Lung microvascular endothelial cell (primary cell): ENCODE measurements at places on chromosomes 13 and 19.
A peak's percentile ranks its signal among the peaks of the same experiment; 100 is the strongest.

GRCh38 chr19:46924874-46925547, 64.2 kb downstream of the ARHGAP35 start:
- peak; percentile 47 for DNase-seq

DNA sequence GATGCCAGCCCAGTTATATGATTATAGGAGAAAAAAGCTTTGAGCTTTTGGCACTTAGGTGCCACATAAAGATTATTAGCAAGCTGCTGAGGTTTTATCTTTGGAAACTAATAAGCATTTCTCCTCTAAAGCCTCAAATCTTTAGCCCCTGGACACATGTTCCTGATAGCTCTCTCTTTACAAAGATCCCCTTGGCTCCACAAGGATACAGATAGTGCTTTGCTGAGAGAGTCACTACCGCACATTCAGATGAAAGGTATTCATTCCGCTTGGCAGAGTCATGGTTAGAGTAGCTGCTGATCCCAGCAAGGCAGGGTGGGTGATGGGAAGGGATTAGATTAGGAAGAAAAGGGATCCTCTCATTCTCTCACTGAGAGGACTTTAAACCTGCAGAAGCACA, 28.2 kb upstream of the PSG7 start:
- no peak for DNase-seq

GRCh38 chr19:35273686-35274259, 5.0 kb downstream of the USF2 start:
- DNase-seq, result no peak

DNA sequence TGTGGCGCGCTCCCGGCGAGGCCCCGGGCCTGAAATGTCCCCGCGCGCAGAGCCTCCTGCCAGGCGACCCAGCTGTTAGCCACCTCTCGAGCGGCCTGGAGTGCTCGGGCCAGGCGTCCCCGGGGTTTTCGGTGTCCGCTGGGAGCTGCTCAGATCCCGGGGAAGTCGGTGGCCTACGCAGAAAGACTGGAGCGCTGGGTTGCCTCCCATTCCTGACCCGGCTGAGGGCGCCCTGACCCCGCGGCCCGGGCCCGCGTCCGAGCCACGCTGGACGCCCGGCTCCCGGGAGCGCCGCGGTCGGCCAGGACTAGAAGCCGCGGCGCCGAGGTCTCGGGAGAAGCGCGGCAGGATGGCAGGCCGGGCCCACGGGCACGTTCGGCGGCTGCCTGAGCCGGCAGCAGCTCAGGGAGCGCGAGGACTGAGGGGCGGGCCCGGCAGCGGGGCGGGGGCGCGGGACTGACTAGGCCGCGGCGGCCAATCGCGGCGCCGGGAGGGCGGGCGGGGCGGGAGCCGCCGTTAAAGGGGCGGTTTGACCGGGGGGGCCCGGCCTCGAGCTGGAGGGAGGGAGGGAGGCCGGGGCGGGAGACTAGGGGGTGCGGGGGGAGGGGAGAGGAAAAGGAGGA, 1.3 kb upstream of the ZIC2 start:
- peak; percentile 75 for DNase-seq

GRCh38 chr19:10692673-10693264, 8.5 kb upstream of the QTRT1 start:
- DNase-seq, result no peak

GRCh38 chr19:40811478-40812341, 12.7 kb downstream of the EGLN2 start:
- no peak for DNase-seq

DNA sequence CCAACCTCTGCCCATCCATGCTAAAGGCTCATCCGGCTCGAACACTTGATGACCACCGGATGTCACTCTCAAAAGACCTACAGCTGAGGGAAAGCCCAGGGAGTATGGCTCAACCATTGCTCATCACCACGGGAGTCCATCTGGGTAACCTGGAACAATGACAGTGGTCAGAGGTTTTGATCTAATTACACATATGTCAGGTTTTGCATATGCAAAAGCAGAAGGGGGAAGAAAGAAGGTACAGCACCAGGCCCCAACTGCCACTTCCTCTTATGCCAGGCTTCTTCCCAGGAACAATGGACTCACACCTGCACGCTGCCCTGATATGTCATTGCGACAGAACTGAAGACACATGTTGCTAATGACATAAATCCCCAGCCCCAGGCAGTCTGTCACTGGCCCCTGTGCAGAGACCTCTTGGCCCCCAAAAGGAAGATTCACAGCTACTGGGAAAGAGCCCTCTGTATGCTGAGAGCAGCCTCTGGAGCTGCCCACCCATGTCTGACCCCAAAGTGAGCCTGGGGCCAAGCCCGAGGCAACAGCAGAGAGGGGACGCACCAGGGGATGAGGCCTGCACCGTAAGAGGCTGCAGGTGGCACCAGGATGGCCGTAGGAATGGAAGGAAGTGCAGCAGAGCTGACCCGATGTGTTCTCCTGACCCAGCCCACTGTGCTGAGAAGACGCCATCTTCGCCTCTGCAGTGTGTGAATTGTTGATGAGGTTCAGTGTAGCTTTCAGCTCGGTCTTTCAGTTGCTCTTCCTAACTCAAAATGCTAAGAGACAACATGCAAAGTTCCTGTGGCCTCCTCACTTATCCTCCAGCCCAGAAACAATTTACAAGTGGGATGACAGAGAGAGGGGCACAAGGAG, 26.3 kb downstream of the EPS15L1 start:
- peak; percentile 29 for DNase-seq

GRCh38 chr19:2291185-2291751, 9.3 kb upstream of the PEAK3 start:
- no peak for DNase-seq

- no peak for DNase-seq
These were observed 9.4 kb downstream of the NLRP7 start for GRCh38 chr19:54937926-54938325.

- DNase-seq, result no peak
These were observed 13.6 kb downstream of the TNFSF13B start for GRCh38 chr13:108283110-108283509.

- no peak for DNase-seq
These were observed 30.9 kb upstream of the SMAD9 start for GRCh38 chr13:36950920-36951319.

GRCh38 chr13:79654520-79654919, 173.6 kb downstream of the NDFIP2 start:
- no peak for DNase-seq

- DNase-seq, result no peak
These were observed 39.9 kb downstream of the MTMR6 start for GRCh38 chr13:25247360-25247759.

DNA sequence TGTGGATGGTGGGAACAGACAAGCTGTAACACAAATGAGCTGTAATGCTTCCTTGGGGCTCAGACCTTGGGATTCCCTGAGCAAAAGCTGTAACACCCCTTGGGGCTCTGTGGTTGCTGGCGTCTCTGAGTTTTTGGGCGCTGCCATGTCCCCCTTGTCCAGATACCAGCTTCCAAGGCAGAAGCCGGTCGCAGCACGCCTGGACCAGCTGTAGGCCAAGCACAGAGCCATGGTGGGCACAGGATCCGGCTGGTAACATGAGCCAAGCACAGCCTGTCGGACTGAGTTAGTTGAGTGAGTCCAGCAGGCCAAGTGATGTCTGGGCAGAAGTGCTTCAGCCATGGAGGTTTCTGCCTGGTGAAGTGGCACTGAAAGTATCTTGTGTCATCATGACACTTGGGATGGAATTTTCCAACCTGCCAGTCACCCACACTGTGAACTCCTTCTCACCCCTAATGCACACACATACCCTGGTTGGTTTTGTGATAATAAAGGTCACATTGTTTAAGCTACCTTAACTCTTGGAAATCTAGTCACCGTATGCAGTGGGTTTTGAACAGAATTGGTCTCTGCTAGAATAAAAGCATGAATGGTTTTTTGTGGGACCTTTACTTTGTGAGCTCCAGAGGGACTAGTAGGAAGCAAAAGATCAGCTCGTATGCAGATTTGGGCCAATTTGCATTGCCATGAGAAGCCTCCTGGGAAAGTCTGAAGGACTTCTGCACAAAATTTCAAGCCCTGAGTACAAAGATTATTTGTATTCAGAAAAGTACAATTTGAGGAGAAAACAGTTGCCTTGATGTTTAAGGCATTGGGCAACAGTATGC, 7.0 kb upstream of the ZNF17 start:
- no peak for DNase-seq

DNA sequence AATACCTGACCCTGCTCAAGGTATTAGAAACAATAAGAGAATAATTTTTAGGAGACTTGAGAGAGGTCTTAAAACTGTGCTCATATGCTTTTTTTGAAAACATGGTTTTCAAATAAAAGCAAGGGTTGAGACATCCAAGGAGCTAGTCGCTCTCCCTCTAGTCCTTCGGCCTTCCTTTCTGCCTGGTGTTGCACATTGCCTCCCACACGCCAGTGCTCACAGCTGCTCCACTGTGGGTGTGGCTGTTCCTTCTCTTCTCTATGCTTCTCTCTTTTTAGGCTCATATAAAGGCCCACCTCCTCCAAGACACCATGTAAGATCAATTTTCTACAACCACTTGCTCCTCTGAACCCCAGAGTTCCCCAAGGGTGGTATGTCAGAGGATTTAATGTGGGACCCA, 352.6 kb downstream of the ENOX1 start:
- no peak for DNase-seq

DNA sequence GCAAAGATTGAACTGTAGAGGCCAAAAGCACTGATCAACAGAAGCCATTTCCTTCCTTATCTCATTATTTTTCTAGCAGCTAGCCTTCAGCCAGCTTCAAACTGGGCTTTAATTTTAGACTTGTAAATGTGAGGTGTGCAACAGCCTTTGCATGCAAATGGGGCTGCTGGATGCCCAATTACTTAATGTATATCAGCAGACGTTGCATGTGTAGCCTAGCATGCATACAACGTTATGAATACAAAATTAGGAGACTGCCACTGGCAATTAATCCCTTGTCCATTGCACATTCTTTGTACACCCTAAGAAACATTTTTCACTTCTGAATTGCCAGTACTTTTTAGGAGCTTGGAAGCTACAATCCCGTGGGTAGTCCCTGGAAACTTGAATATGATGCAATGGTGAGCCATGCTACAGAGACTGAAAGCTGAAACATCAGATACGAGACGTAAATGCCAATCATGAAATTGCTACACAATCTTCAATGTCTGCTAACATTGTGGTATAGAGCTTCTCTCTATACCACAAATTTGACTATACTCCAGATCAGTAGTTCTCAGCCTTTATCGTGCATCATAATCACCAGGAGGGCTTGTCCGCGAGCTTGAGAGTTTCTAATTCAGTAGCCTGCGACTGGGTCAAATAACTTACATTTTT, 20.2 kb downstream of the EPSTI1 start:
- DNase-seq, result no peak

DNA sequence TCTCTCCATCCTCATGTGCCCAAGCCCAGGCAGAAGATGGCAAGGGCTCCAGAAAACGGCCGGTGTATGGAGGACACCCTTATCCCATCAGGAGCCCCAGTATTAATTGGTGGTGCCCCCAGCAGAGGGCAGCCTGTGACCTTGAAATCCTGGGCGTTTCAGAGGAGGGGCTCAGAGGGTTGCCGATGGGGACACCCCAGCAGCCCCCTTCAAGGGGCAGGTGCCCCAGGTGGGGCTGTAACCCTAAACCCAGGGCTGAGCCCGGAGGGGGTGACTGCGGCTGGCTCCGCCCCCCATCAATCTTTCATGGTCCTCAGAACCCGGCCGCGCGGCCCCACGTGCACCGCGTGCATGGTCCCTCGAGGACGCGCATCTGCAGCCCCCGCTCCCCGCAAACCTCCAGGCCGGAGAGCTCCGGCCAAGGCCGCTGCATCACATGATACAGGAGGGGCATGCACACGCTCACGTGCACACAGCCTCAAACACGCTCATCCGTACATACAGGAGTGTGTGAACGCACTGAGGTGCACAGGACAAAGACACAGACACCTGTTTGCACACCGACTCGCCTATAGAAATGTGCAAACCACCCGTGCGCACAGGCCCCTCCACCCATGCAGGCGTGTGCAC, 949 bp downstream of the RAB3A start:
- no peak for DNase-seq
